Central memory CD4-positive, alpha-beta T cell (primary cell): ENCODE measurements at places on chromosomes 7 and 10.

DNA sequence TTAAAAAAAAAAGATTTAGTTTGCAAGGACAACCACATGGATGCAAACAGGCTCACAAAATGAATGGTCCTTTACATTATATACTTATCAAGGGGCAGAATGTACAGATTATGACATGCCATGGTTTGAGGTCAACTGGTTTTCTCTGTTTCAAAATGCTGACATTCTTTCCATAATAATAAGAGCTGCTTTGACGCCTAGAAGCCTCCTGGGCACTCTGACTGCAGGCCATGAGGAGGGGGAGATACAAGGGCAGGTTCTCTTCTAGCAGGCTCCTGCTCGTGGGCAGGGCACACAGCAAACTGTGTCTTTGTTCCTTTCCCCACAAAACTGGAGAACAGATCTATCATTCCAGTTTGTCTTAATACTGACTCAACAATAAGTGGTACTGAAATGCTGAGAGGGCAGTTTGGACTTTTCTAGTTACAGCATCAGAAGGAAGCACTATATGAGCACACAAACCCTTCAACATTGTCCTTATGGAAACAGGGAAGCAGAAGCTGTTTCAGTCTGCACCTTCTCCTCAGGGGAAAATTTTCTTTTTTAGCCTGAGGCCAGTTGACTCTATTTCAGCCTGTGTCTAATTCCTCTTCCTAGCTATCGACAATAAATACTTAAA, 314.9 kb upstream of the AOAH start:
- no peak for DNase-seq

DNA sequence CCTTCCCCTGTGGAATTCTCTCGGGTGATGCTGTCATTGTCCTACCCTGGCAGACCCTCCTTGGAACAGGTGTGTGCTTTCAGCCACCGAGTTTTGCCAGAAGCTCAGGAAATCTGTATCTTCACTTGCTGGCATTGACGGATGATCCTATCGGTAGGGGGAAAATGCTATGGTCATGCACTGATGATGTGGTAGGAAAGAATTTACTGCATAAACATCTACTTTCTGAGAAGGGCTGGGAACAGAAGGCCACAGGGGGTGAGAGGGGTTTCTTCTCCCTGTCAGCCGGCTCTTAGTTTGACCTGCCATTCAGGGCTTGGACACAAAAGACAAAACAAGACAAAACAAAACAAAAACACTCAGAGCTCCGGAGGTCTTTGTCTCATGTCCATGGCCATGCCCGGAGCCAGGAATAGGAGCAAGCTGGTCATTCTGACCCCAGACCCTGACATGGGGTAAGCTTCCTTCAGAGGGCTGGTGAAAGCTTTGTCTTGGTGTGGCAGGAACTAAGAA, 43.6 kb upstream of the CARD11 start:
- no peak for DNase-seq

GRCh38 chr7:372546-372931, 82.6 kb downstream of the FOXL3 start:
- no peak for DNase-seq

DNA sequence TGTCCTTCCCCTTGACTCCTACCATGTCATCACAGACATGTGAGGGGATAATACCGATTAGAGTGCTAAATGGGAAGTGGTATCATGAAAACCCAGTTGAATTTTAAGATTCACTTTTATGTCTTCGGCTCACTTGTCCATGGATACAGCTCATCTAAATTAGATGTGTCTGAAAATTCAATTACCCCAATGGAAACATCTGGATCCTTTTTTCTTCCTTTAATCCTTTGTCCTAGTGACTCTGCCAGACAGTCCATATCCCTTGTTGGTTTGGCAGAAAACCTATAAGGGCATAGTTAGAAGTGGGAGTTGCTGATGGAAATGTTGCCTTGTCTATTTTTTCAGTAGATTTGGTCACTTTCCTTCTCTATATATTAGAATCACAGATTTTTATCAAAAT, 271.9 kb downstream of the MTERF1 start:
- no peak for DNase-seq

DNA sequence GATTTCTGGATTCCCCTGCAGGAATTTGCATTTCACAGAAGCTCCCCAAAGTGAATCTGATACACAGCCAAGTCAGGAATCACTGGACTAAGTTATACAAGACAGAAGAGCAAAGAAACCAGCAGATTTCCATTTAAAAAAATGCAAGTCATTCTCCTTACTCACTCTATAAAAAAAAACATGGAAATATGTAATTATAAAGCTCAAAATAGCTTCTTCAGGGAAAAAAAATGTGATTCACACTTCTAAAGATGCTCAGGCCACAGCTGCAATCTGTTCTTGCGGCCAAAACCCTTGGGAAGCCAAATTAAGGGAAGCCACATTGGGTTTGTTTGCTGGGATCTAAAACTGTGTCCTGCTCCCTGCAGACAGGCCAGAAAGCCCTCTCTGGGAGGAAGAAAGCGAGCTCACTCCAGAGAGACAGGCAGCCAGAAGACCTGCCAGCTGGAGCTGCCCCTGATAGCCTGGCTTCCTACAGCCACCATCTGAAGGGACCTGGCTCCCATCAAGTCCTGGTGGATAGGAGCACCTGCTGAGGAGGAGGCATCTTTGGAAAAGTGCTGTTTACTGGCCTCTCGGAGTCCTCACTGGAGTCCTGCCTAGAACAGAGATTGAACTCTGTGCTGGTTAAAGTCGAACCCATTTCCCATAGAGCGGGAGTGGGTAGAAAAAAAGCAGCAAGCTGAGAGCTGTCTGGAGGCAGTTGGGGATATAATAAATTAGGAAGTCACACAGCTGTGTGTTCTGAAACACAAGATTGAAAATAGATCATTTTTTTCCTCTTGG, 359.2 kb upstream of the AOAH start:
- no peak for DNase-seq

GRCh38 chr10:34061841-34062240, 727.4 kb upstream of the NRP1 start:
- DNase-seq: no peak

DNA sequence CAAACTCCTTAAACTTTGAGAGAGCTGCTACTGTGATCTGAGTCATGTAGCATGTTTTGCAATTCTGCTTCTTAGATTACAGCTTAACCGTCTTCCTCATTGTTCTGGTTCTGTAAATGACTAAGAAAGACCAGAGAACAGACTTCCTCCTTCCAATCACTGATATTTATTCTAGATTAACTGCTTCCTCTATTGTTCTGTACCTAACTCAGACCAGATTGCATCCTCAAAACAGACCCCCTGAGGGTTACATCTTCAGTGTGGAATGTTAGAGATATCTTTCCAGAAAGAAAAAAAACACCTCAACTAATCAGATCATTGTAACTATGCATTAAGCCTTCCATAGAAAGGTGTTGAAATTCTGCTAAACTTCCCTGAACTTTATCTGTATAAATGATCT, 5.7 kb upstream of the PIP start:
- DNase-seq: no peak

DNA sequence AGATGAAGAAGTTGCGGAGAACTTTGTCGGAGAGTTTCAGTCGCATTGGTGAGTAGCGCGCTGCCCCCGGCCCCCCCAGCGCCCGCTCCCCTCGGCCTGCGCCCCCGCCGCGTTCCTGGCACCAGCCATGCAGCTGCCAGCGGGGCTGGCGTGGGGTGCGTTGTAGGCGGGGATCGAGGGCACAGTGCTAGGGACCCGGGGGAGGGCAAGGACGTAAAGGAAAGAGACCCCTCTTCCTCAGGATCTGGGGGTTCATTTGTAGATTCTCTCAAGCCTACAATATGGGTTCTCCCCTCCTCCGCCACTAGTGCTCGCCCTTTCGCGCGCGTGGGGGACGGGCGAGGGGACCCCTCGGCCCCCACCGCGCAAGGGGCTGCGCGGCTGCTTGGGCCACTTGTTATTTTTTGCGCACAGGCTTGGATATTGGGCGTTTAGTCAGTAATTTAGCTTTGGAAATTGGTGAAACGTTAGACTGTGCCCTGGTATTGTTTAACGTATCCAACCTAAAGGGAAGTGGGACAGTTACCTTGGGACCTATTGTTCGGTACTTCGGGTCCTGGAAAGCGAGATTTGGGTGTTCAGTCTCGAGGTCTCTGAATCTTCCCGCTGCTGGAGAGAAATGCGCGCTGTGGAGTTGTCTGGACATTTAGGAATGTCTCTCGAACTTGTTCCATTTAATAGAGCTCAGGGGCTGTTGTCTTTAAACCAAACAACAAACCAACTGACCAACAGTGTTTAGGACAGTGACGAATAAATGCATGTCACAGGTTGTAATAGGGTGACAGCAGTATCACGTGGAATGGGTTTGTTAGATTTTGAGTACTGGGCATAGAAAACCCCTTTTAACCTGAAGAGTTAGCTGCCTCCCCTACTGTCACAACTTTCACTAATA, 796 bp downstream of the CDK14 start:
- no peak for DNase-seq
